Stimulated activated CD4-positive, alpha-beta T cell treated with anti-CD3 and anti-CD28 coated beads, Interleukin-1b, Interleukin-23, amount 100 ng/mL, for 4 hours (primary cell): ENCODE measurements at places on chromosomes 7 and 10.

DNA sequence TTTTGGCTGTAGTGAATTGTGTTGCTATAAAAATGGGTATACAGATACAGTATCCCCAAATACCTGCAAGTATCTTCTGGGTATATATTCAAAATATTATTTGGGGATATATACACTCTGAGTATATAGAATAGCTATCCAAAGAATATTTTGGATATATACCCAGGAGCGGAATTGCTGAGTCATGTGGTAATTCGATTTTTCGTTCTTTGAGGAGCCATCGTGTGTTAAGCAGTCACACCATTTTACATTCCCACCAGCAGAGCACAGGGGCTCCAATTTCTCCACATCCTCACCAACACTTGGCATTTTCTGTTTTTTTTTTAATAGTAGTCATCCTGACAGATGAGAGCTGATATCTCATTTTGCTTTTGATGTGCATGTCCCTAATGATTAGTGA is 61.9 kb downstream of the TEX36 start:
- DNase-seq = no peak

- no peak for DNase-seq
Observed at GRCh38 chr10:58980826-58981415, 195.5 kb upstream of the PHYHIPL start.

DNA sequence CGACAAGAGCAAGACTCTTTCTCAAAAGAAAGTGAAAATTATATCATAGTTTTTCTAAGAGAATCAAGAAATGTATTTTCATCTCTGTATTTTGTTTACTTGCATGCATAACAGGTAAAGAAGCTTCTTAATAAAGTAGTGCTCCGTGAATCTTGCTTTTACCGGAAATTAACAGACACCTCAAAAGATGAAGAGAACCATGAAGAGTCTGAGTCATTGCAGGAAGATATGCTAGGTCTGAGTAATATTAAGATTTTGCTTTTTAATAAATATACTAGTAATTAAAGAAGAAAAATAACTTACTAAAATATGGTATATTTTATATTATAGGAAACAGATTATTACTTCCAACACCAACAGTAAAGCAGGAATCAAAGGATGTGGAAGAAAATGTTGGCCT is 39.5 kb upstream of the STOX1 start:
- DNase-seq = no peak

GRCh38 chr10:18713077-18713476 is 53.8 kb downstream of the ARL5B start:
- DNase-seq = no peak

GRCh38 chr10:24449321-24449740 is 240.4 kb downstream of the KIAA1217 start:
- no peak for DNase-seq

GRCh38 chr7:91314591-91315323 is 50.5 kb downstream of the FZD1 start:
- DNase-seq = no peak

DNA sequence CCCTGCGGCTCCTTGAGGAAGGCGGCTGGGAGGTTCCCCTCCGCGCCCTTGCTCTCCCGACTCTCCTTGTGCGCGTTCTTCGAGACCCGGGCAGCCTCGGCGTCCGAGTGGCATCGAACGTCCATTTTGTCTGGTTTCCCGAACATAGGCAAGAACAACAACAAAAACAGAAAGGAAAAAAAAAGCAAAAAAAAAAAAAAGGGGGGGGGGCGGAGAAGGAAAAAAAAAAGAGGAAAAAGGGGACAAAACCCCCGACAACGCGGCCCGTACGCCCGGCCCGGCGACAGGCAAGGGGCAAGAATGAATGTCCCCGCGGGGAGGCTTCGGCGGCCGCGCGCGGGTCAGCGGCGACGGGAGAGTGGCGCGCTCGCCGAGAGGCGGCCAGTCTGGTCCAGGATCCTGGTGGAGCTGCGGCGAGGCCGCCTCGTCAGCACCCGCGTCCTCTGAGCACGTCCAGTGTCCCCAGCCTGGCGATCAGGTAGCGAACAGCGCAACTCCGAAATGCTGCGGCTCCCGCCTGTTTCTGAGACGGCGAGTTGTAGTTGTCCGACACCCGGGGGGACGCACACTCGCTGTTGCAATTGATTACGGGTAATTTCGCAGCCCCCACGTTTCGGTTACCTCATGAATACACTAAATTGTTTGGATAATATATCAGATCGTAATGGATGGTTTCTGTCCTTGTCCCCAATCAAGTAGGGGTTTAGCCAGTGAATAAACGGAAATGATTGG is at the start of gene VAX1:
Gene VAX1, minus strand, starts transcription at position 360 of the 732 bp plus-strand sequence. Its CDS starts 214 bp downstream, at position 146.
- DNase-seq = no peak

DNA sequence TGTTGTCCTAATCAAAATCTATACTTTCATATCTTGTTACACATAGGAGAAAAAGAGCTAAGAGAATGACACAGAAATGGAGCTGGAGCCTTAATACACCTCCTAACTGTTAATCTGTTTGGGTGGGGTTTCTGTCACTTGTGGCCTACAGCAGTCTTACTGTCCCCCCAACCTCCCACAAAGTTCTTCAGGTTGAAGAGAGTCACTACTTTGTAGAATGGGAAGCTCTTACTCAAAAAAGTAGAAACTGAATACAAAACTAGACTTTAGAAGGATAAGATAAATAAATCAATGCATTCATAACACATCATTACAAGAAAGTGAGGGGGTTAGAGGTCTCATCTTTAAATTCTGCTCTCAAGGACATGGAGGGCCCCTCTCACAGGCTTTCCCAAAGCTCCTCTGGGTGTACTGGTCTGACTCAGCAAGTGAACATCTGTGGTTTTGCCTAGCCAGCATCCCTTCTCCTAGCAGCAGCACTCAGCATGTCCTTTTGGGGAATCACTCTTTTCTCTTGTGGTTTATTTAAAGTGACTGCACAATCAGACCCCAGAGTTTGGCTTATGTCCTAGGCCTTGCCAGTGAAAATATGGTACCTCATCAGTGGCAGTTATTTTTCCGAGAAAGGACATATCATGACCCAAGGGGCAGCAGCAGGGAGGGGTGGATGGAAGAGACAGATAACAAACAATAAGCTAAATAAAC is 2.0 kb upstream of the BLVRA start:
- no peak for DNase-seq

- DNase-seq = no peak
Observed at GRCh38 chr7:146937836-146938235, 821.2 kb downstream of the CNTNAP2 start.

DNA sequence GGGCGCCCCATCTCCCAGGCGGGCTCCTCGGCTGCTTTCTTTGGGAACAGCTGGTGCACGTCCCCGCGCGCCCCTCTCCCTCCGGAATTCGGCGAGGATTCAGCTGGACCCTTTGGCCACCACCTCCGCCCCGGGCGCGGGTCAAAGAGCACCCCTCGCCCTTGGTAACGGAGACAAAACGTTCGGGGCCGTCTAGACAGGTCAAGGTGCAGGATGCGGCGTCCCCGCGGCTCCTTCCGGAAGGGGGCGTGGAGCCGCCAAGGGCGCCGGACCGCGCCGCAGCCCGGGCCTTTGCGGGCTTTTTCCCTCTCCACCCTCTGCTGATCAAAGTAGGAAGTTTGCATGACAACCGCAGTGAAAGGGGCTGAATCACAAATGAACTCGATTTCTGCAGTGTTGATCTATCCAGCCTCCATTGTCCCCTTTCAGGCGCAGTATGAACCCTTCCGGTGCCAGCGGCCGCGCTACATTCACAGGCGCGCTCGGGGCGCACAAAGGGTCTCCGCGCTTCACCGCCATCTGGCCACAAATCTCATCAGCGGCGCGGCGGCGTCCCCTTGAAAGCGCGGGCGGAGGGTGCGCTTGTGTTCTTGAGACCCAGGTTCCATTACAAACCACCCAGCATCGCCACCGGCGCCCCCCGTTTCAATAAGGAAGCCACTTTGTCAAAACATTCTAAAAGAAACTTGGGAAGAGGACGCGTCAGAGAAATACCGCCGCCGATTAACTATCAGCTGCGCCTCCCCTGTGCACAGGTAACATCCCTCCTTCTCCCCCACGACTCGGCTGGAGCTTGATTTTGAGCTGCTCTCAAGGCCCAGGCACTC is 36.4 kb downstream of the CNPY1 start:
- DNase-seq = no peak

- DNase-seq = no peak
Observed at GRCh38 chr10:21364196-21365114, 161.0 kb downstream of the SKIDA1 start.
